ENCODE measurements at places on chromosomes 16 and 17.

- peak; percentile 58 for DNase-seq
These were observed 8.0 kb downstream of the FLYWCH1 start for GRCh38 chr16:2919511-2920255.

- DNase-seq: no peak
These were observed 211.7 kb downstream of the FTO start for GRCh38 chr16:53915452-53916160.

- DNase-seq: peak; percentile 26
These were observed 3.9 kb downstream of the VPS35L start for GRCh38 chr16:19559242-19559910.

- DNase-seq: no peak
These were observed 80.4 kb downstream of the PGS1 start for GRCh38 chr17:78458736-78459335.

DNA sequence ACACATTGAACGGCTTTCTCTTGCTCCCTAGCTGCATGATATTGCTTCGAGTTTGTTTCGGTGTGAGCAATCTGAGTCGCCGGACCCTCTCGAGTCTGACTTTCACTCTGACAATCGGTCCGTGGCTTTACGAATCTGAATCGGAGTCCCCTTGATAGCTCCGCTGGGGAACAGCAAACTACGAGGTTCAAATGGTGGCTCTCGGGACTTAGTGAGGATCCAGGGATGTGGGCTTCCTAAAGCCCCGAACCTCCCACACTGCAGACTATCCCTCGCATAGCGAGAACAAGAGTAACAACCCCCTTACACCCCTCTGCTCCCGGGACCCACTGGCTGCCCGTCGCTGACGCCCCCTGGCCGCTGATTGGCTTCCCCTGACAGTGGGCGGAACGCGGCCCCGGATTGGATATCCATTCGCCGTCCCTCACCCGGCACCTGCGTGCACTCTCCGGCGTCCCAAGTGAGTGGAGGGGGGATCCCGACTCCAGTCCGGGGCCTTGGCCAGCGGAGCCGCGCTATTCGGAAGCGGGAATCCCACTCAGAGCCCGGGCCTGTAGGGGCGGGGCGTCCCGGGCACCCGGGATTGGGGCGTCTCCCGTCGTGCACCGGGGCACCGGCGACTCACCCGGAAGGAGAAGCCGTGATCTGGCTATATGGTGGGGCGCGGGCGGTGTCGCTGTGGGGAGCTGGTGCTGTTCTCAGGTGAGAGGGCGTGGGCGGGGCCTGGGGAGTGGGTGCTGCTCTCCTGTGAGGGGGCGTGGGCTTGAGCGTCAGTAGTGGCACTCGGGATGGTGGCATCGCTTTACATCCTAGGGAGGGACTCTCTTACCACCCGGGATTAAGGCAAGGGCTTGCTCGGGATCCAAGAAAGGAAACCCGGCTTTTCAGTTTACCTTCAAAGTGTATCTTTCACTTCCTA is at the start of gene SNX11:
SNX11 (plus strand) TSS at position 630 of the 919 bp plus-strand sequence. CDS start 4,278 bp downstream, outside the sequence.
- DNase-seq: peak; percentile 84

GRCh38 chr17:19247473-19247872 is 10.3 kb downstream of the EPN2 start:
- DNase-seq: no peak

DNA sequence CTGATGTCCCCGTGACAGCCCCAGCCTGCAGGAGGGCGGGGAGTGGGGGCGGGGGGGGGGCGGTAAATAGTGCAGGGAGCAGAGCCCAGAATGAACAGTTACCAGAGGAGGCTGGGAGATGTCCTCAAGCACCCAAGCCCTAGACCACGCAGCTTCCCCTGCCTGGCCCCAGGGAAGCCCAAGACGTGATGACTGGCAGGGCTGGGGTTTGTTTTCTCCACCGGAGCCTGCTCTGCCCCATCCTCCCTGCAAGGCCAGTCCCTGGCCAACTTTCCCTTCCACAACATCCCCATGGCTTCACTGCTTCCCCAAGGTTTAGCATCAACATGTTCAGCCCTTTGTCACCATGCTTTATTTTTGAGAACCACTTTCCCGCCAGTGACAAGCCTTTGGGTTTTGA is 1.4 kb upstream of the BEAN1 start:
- DNase-seq: no peak

DNA sequence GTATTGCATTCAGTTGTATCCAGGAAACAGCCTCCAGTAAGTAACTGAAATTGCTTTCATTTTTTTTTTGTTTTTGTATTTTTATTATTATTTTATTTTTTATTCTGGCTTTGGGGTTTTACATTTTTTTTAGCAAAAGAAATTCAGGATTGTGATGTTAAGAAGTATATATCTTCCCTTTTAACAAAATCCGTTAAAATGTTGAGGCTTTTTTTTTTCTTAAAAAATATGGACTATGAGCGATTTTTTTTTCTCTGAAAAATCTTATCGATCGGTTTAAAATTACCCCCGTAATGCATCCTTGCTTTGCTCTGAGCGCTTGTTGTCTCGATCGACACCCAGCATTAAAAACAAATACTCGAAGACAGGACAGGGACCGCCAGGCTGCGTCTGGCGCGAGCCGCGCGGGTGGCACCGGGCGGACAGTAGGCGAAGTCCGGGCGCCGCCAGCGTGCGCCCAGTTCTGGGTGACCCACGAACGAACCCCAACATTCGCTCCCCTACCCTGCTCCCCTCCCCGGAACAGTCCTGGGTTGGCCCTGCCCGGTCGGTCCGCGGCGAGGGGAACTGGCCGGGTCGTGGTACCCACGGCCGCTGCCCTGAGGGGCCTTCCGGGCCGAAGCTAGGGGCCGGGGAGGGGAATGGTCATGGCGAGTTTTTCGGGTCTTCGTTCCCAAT is 482 bp downstream of the BAHCC1 start:
- DNase-seq: peak; percentile 26

DNA sequence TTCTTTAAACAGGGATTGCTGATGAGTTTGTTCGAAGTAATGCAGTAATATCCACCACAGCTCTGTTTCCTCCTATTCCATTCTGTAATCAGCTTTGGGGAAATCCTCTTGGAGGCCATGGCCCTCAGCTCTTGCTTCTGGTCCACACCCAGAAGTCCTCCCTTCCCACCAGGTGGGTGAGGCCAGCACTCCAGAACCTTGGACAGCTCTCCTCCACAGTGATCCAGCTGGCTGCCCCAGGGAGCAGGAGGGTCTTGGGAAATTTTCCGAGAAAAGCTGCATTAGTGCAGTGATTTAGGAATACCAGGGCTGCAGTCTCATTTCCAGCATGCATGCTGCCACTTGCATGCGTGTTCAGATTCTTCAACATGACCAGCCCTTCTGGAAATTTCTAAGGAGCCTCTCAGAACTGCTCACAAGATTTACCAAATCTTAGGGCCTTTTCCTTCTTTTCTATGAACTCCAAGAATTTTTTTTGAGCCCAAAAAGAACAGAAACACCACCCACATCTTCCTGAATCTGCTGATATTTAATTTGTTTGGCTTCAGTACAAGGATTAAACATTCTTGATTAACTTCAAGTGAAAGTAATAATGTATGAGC is 4.2 kb downstream of the SMPD3 start:
- no peak for DNase-seq

DNA sequence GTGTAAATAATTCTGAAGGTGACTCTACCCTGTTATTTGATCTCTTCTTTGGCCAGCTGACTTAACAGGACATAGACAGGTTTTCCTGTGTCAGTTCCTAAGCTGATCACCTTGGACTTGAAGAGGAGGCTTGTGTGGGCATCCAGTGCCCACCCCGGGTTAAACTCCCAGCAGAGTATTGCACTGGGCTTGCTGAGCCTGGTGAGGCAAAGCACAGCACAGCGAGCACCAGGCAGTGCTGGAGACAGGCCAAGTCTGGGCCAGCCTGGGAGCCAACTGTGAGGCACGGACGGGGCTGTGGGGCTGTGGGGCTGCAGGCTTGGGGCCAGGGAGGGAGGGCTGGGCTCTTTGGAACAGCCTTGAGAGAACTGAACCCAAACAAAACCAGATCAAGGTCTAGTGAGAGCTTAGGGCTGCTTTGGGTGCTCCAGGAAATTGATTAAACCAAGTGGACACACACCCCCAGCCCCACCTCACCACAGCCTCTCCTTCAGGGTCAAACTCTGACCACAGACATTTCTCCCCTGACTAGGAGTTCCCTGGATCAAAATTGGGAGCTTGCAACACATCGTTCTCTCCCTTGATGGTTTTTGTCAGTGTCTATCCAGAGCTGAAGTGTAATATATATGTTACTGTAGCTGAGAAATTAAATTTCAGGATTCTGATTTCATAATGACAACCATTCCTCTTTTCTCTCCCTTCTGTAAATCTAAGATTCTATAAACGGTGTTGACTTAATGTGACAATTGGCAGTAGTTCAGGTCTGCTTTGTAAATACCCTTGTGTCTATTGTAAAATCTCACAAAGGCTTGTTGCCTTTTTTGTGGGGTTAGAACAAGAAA is 5.1 kb downstream of the STH start:
- peak; percentile 83 for DNase-seq

DNA sequence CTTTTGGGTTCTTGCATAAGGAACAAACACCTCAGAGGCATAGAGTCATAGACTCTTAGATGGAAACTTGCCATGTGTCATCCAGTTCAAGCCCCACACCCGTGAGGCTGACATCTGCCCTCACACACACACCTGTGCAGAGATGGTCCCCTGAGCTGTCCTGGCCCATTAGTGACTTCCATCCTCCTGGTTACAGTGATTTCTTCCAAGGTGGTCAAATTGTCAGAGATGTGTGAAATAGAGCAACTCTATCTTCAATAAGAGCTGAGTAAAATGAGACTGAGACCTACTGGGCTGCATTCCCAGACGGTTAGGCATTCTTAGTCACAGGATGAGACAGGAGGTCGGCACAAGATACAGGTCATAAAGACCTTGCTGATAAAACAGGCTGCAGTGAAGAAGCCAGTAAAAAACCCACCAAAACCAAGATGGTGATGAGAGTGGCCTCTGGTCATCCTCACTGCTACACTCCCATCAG is 342.2 kb upstream of the TNRC6C start:
- no peak for DNase-seq

DNA sequence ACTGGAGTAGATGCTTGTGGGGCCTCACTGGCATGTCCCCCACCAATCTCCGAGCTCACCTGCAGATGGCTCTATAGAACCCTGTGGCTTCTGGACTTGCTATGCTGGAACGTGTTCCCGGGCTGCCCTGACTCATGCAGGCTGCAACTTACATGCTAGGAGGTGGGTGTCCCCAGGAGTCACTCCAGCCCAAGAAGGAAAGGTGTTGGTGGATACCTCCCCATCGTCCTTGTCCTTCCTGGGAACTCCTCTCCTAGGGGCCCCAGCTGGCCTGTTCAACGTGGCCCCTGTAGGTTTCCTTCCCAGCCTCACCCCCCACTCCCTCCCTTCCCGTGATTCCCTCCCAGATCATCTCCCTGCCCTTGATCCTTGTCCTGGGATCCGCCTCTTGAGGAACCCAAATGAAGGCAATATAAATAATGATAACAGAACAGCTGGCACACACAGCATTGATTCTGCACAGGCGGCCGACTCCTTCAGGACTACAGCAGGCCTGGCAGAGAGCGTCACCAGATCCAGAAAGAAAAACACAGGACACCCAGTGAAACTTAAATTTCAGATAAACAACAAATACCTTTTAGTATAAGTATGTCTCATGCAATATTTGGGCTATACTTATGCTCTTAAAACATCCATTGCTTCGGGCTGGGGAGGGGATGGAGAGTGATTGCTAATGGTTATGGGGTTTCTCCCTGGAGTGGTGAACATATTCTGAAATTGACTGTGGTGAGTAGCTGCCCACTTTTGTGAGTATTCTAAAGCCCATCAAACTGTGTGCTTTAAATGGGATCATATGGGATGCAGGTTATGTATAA is 221.1 kb upstream of the GSE1 start:
- DNase-seq: no peak

DNA sequence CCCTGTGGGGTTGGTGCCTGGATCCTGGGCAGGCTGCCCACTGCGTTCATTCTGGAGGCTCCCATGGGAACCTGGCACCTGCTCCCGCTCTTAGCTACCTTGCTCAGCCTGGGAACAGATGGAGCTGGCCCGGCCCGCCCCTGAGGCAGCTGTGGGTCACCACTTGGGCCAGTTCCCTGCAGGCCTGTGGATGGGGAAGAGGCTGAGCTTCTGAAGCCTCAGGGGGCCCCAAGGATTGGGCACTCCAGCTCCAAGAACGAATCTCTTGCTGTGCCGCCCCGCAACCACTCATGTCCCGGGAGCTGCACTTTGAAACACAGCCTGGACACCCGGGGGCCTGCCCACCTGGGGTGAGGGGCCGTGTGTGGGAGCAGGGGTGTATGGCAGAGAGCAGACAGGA is 37.7 kb downstream of the BAHCC1 start:
- peak; percentile 99 for DNase-seq

DNA sequence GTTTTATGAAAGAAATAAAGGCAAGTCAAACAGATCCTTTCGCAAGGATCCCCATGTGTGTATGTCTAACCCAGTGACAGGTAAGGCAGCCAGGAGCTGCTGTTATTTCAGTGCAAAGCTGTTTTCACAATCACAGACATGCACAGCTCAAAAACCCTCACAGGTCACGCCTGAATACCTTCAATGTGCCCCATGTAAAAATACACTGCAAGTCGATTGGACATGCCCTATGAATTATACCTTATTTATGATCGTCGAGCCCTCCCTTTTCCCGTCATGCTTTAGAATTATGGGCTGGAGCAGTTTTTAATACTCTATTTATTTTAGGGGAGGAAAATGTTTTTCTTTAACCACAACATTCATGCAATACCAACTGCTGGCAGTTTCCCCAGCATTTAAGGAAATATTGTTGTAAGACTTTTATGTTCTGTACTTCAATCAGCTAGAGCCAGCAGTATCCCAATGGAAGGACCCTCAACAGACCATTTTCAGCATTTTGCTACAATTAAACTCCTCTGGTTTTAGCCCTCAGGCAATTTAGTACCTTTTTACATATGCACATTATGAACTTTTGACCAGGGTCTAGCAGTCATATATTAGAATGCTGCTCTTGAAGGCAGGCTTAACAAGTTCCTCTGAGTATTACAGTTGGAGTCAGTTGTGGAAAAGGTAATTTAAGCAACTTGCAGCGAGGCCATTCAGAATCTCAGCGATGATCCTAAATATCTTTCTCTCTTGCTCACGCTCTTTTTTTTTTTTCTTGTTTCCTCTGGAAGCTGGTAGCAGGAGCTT is 362.2 kb downstream of the WWOX start:
- no peak for DNase-seq

GRCh38 chr17:12983991-12984884 is 33.6 kb downstream of the ELAC2 start:
- no peak for DNase-seq

DNA sequence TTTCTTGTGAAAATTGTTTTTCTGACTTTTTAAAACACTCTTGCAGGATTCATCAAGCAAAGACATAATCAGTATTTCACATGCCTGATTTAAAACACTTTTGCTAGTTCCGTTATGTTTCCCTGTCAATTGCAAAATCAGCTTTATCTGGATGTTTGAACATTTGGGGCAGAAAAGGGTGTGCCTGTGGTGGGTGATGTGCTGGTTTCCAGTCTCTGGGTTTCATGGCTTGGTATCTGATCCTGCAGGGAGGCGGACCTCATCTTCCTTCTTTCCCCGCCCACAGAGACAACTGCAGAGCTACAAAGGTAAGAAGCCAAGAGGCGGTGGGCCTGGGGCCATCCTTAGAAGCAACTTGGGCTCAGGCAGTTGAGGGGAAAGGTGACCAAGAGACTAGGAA is 41.8 kb downstream of the NLRC5 start:
- DNase-seq: no peak

- DNase-seq: peak; percentile 23
These were observed 30.1 kb downstream of the GNGT2 start for GRCh38 chr17:49180303-49180702.

GRCh38 chr16:79170555-79171246 is 429.8 kb downstream of the MAF start:
- no peak for DNase-seq

All from COR-L47 (cell line).